ENCODE measurements at places on chromosomes 1 and 21.

DNA sequence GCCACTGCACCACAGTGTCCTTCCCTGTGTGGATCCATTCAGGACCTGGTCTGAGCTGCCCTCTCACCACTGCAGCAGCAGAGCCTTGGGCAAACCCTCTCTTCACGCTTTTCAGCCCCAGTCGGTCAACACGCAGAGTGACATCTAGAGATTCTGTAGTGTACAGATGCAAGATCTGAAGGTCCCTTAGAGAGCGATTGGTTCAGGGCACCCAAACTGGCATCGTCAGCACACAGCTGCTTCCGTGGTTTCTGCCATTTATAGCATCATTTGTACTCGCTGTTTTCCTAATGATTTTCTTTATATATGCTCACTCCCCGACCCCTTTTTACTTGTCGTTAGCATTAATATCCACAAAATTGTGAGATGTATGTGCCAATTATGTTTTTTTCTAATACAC lies 1.5 kb upstream of the ASCL5 start:
- DNase-seq, result no peak

GRCh38 chr1:160795951-160796383 lies at the start of gene LY9:
Gene LY9 (plus strand): TSS chr1:160796174. CDS start chr1:160796188, 14 bp downstream.
- peak; percentile 49 for DNase-seq

- no peak for DNase-seq
These were observed 88.5 kb upstream of the NFASC start for GRCh38 chr1:204782118-204782700.

DNA sequence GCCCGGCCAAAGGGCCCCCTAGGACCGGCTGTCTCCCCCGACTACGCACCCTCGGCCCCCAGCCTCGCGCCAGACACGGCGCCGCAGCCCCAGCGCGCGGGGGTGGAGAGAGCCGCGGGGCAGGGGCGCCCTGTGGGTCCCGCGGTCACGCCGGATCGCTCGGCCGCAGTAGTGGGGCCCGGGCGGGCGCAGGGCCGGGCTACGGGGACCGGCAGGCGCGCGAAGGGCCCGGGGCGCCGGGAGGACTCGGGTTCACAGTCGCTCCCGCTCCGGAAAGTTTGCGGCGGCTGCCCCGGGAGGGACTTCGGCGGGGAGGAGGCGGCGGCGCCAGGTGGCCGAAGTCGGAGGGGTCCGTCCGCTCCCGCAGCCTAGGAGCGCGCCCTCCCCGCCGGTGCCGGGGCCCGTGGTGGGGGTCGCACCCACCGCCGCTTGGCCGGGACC lies 7.1 kb upstream of the ZNF669 start:
- DNase-seq, result no peak

- no peak for DNase-seq
These were observed 26.1 kb downstream of the PKP1 start for GRCh38 chr1:201309416-201309815.

DNA sequence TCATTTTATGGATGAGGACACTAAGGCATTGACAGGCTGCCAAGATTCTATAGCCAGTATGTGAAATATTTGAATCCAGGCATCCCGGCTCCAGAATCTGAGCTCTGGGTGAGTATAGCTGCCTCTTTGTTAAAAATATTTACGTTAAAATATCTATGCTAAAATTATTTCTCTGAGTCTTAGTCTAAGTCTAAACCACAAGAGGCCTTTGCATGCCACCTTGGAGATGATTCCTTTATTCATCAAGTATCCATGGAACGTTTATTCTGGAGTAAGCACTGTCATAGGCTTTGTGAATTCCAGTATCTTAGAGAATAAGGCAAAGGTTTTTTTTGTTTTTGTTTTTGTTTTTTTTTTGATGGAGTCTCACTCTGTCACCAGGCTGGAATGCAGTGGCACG lies 116.4 kb downstream of the GREM2 start:
- no peak for DNase-seq

DNA sequence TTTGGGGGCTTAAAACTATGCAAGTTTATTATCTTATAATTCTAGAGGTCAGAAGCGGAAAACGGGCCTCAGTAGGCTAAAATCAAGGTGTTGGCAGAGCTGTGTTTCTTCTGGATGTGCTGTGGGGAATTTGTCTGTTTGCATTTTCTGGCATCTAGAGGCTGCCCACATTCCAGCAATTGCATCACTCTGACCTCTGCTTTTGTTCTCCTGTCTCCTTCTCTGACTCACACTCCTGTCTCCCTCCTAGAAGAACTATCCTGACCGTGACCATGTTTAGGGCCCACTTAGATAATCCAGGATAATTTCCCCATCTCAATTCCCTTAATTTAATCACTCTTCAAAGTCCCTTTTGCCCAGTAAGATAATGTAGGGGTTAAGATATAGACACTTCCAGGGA lies 127.4 kb upstream of the DEPDC1 start:
- no peak for DNase-seq

Data from stimulated activated CD4-positive, alpha-beta T cell treated with anti-CD3 and anti-CD28 coated beads, Interleukin-4, amount 100 ng/mL, for 4 hours (primary cell).